ENCODE measurements at places on chromosomes 6 and 20.

- no peak for DNase-seq
These were observed 280.3 kb downstream of the CDC5L start for GRCh38 chr6:44667668-44668390.

- DNase-seq, result no peak
These were observed 84.9 kb upstream of the CARMIL1 start for GRCh38 chr6:25194172-25194678.

GRCh38 chr6:24931296-24931695 is 4.5 kb downstream of the RIPOR2 start:
- no peak for DNase-seq

DNA sequence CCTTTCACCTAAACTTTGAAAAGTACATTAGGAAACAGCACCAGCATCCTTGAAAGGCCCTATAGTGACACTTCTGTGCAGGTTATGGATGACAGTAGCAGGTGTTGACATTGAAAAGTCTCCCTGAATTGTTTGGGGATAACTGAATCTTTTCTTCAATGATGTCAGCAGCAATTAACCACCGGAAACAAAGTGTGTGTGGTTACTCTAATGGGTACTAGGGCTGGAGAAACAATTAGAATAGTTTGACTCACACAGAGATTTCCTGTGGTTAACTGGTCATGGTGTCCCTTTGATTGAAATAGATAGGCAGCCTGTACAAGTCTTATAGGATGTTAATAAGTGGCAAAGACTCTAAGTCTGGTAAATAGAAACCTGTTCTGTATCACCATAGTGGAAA is 189.1 kb downstream of the TBX18 start:
- no peak for DNase-seq

DNA sequence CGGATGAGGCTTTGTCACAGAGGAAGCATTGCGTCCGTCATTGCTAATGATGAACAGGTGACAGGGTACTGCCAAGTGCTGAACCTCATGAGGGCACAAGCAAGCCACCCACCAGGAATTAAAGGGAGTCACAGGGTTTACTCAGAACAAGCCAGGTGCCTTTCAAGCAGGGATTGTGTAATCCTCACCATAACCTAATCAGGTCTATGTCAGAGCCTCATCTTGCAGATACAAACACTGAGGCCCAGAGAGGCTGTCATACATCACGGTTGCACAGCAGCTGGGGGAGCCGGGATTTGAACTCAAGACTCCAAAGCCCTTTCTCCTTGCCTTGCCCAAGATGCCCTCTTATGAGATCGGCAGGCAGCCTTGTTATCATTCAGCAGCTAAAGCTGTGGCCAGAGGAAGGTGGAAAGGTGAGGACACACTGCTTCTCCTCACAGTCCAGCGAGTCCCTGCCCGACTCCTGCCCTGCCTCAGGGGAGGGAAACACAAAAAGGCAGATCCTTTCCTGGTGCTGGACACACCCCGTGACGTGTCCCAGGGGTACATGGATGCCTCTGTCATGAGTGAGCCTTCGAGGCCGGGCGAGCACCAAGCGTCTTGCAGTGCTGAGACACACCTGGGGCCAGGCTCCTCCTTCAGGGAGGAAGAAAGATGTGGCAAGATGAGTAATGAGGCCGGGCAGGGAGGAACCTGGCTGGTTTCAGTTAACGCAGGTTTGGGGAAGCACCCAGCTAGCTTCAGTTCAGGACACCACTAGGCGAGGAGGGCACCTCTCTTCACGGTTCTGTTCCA is 214.9 kb downstream of the LY86 start:
- DNase-seq, result peak; percentile 78

- DNase-seq, result no peak
These were observed 23.3 kb upstream of the C6orf62 start for GRCh38 chr6:24742216-24742738.

Data from GM10248 (cell line).